ENCODE measurements at places on chromosomes 1 and 21.

GRCh38 chr21:22223385-22223784, 1225.2 kb downstream of the NCAM2 start:
- no peak for DNase-seq

- DNase-seq = peak; percentile 84
Measured at GRCh38 chr21:44927587-44928461, 7.1 kb upstream of the ITGB2 start.

- DNase-seq = peak; percentile 77
Measured at GRCh38 chr1:33633019-33633801, 160.8 kb downstream of the ZSCAN20 start.

GRCh38 chr1:21451212-21451611, 11.3 kb downstream of the NBPF3 start:
- no peak for DNase-seq

- peak; percentile 87 for DNase-seq
Measured at GRCh38 chr1:89762779-89763648, 57.8 kb upstream of the LRRC8D start.

DNA sequence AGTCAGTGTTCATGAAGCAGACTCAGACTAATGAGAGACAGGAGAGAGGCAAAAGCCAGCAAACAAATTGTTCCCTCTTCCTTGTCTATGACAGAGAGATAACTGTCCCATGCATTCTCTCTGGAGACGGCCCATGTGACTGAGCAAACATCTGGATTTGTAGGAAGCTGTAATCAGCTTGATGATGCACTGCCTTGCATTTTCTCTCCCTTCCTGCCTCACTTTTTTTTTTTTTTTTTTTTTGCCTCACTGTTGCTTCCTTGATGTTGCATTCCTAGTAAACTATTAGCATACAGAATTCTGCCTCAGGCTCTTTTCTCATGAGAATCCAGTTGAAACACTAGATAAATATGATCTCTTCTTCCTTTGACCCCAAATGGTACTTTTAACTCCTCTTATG, 134.5 kb downstream of the HHIPL2 start:
- no peak for DNase-seq

DNA sequence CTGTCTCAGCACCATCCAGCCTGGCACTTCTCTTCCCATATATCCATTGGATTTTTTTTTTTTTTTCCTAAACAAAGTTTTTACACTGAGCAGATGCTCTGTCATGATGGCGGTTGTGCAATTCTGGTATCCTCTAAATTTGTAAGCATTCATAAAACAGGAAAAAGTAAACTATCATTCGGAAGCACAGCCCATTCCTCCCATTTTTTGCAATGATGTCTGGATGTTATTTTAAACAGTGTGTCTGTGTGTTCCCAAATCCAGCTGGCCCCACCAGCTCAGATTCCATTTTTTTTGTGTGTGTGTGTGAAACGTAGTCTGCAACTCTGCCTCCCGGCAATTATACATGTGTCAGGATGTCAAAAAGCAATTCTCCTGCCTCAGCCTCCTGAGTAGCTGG, 33.5 kb downstream of the PDPN start:
- no peak for DNase-seq

DNA sequence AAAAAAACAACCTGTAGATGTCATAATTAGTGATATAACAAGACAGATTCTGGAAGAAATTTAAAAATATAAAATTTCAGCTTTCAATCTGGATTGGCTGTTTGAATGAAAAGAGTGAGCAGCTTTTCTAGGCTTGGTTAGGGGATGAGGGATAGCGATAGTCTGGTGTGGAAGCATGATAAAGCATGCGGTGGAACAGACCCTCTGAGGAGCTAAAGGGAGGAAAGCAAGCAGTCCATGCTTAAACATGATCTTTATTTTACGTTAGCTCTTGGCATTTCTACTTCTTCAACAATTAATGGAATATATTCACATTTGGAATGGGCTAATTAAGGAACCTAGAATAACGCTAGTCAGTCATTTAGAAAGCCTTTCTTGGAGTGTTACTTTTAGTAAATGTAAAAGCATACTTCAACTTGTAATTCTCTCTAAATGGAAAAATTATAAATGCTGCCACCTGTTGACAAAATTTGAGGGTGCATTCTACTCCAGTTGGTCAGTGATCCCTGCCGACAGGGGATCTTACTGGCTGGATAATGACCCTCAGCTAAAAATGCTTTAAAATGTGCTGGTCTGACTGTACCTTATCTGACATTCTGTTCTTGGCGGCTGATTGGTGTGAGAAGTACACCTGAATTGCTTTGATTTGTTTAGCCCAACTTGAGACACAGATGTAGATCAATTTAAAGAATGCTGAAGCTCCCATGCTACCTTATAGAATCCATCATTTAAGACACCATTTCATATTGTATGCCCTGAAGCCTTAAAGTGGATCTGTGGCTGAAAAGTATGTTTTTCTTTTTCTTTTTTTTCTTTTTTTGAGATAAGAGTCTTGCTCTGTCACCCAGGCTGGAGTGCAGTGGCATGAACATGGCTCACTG, 61.2 kb downstream of the AK4 start:
- peak; percentile 4 for DNase-seq

GRCh38 chr1:175900171-175900570, 156.8 kb upstream of the TNR start:
- no peak for DNase-seq

DNA sequence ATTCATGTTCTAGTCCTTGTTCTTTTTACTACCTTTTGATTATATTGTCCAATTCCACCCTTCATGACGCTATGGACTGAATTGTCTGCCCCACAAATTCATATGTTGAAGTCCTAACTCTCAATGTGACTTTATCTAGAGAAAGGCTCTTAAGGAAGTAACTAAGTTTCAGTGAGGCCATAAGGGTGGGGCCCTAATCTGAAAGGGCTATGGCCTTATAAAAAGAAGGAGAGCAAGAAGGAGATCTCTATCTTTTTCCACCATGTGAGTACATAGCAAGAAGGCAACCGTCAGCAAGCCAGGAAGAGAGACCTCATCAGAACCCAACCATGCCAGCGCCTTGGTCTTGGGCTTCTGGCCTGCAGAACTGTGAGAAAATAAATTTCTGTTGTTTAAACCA, 95.9 kb downstream of the HIVEP3 start:
- DNase-seq = no peak

DNA sequence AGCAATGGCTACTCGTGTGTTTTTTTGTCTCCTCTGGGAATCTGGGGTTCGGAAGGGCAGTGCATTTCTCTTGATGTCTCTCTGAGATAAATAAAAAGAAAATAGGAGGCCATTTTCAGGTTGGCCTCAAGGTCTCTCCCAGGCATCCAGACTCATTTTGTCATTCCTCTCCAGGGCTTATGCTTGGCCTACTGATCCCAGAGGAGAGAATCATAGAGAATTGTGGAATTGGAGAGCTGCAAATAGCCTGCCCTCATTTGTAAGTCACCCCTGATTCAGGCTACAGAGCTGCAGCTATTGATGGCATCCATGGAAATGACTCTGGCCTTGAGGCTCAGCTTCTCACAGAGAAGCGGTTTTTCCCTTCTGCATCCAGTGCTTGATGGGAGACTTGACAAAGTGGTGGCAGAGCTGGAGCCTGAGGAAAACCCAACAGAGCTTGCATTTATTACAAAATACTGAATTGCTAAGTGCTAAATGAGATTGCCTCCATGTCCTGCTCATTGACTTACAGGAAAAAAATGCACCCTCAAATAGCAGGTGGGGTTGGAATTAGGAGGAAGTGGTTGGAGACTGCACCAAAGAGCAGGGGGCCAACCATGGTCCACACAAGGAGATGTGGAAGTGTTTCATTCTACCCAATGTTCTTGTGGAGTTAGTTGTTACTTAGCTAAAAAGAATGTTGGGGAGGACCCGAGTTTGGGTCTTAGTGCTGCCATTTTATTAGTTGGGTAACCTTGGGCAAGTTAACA, 140.4 kb downstream of the S1PR1 start:
- no peak for DNase-seq

DNA sequence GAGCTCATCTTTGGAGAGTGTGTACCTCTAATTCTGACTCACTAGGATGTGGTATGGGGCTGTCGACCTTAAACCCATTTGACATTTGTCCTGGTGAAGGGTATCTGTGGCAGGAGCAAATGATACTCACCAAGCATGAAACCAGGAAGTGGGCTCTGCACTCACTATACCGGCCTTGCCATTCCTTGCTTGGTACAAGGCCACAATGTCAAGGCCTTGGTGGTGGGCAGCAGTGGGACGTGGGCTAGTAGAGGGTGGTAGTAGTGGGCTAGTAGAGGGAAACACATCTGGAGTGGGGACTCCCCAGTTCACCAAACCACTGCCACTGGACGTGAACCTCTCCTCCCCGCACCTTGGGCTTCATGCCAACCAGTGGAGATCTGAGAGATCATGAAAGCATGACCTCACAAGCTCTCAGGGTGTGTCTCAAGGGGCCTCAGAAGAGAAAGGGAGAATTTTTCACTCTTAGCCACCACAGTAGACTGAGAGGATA, 11.5 kb downstream of the TNFSF4 start:
- DNase-seq = no peak

- DNase-seq = no peak
Measured at GRCh38 chr1:117093870-117094621, 27.5 kb downstream of the TRIM45 start.

- peak; percentile 15 for DNase-seq
Measured at GRCh38 chr1:23751050-23751814, 8.0 kb downstream of the ELOA start.

DNA sequence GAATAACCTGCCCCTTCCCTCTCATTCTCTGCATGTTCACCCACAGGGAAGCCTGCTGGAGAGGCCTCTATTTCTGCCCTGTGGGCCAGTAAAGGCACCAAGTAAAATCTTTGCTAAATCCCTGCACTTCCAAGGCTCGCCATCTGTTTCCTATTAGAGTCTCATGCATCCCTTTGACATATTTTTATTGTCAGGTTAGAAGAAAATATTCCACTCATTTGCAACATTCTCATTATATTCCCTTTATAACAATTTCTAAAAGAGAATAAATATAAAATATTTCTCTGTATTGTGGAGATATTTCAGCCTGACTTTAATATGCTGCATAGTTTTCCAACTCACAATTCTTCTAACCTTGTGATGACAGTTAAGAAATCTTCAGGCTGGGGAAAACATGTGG, 340.4 kb upstream of the VAMP3 start:
- DNase-seq = no peak

DNA sequence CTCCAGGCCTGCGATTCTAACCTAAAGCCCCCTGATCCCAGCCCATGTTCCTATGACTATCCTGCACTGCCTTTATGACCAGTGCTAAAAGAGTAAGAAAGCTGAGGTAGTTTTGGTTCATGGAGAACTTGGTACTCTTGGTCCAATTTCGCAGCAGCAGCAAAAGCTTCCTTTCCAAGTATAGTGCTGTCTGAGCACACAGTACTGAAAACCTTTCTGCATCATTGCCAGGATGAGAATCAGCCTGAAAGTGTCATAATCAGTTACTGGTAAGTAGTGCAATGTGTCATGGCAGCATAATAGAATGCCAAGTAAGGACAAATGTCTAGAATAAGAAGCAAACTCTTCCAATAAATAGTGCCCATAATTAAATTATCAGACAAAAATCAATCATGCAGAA, 889.6 kb upstream of the ADGRL4 start:
- DNase-seq = no peak

- DNase-seq = no peak
Measured at GRCh38 chr1:9078015-9078751, 8.7 kb upstream of the SLC2A5 start.

DNA sequence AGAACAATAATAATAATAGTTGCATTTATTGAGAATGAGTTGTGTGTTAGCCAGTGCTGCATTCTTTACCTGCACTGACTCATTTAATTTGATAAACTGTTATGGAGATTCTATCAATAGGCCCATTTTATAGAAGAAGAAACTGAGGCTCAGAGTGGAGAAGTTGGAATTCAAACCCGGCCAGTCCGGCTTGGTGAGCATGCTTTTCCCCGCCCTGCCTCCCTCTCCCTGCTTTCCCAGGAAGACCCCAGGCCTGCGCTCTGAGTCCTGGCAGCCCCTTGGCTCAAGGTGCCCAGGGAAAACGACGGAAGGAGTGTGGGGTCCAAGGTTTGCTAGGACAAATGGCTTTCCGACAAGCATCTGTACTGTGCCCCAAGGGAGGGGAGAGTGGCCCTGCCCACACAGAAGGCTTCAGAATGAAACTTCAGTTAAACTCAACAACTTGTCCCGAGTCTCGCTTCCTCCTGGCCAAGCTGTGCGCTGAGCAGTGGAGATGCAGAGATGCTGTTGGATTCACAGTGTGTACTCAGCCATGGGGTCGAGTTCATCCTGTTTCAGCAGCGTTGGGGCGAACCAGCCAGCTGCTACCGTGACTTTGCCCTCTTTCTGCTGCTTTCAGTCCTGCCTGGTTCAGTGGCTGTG, 23.3 kb upstream of the PADI6 start:
- no peak for DNase-seq

DNA sequence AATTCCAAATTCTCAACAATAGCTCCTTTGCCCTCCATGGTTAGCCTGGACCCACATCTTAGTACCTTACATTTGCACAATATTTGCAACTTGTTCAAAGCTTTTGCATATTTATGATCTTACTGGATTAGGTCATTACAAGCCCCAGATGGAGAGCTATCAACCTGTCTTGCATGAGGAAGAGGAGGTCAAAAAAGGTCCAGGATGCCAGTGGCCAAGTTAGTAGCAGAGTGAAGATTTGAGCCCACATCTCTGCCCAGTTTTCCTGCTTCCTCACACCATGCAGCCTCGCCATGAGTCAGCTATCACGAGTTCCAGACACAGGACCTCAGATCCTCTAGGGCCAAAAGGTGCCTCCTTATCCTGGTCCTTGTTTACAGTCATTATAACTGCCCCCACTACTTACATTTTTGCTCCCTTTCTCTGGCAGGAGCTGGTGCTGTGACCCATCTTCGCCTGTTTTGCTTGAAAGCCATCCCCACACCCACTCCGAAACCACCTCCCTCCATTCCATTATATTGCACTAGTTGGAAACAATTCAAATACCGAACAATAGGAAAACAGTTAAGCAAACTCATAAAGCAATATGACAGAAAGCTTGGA, 5.0 kb upstream of the AHCYL1 start:
- DNase-seq = no peak

DNA sequence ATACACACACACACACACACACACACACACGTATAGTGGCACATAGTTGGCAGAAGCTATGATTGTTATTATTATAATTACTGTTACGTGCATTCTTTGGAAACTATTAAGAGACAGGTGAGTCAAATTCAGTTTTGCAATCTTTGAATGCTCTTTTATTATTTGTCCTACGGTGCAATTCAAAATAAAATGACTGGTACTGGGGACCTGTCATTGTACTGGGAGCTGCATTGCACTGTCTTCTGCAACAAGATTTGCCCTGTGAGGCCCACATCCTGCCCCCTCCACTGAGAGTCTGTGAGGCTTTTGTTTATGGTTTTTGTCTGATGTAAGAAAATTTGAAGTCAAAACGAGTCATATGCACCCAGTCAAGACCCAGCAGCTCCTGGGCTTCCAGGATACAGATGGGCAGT, 1.9 kb downstream of the LY9 start:
- no peak for DNase-seq

DNA sequence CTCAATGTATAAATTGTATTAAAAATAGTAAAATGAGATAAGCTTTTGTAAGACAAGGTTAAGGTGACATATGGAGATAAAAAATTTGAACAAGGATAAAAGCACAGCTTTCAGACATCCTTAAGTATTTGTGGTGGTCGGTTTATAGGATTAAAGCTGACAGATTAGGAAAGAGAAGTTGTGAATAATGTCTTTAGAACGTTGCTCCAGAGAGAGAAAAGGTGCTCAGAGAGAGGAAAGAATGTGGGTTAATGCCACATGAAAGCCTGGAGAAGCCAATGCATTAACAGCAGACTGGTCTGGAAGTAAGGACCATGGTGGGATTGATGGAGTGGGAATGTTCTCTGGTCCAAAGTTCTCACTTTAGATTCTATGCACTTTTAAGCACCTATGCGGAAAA, 44.8 kb downstream of the ATP6V1G3 start:
- DNase-seq = no peak
